ENCODE measurements at places on chromosomes 3 and 15.

DNA sequence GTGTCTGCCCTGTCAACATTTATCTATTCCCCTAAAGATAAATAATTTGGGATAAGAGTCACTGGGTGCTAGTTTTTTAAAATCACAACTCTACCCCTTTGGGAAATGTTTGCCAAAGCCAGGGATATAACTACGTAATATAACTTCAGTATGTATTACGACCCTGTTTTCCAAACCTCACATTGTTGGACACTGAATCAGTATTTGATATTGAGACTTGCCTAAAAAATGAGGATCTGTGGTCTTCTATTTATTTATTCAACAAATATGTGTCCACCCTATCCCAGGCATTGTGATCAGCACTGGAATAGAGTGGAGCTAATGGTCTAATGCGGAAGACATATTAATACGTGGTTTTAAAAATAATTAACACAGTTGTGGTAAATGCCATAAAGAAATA is 4.5 kb upstream of the MGA start:
- DNase-seq: no peak

DNA sequence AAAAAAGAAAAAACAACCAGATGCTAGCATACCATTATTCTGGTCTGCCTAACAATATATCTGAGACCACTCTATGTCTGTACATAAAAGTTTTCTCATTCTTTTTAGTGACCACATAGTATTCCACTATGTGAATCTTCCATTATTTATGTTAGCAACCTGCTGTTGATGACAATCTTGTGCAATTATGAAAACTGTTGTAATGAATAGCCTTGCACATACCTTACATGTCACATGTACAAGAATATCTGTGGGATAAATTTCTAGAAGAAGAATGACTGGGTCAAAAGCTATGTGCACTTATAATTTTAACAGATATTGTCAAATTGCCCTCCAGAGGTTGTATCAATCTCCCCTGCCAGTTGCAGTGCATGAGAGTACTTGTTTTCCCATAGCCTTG is 62.5 kb downstream of the ARHGAP31 start:
- no peak for DNase-seq

DNA sequence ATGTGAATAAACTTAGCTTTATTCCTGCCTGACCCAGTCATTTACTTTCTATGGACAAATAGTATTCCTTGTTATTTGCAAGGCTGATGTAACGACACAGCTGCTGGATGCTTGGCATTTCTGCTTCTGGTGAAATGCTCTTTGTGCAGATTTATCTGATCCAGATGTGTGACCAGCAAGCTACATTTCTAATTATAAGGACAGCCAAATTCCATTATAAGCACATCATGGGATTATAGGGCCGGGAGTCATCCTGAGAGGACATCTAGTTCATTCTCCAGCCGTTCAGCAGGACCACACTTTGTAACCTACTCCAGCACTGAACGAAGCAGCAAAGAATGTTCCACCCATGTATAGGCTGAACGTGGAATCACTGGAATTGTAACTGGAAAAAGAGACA is 42.9 kb downstream of the FNDC3B start:
- DNase-seq: peak; percentile 85

DNA sequence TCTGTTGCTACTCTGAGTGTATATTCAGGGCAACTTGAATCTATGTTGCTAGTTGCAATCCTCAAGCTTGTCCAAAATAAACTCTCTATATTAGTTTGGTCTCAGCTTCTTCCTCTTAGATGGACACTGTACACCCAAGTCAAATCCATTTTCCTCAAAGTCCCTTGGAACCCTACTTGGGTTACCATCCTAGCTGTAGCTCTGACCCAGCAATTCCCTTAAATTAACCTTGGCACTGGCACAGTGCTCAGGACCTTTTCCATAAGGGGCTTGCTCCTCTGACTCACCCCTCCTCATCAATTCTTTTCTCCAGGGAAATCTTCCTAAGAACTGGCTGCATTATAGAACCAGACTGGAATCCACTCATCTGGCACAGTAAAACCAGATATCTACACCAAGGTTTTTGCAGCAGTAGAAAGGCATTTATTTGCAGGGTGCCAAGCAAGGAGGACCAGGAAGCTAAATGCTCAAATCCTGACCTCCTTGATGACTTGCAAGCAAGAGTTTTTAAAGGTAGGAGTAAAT is 44.9 kb upstream of the B3GALNT1 start:
- no peak for DNase-seq

- DNase-seq: no peak
These were observed 163.9 kb downstream of the RAB11A start for GRCh38 chr15:66033143-66033542.

- no peak for DNase-seq
These were observed 54.8 kb upstream of the VGLL4 start for GRCh38 chr3:11698326-11699082.

GRCh38 chr3:178353006-178353694 is 183.1 kb upstream of the KCNMB2 start:
- peak; percentile 55 for DNase-seq

DNA sequence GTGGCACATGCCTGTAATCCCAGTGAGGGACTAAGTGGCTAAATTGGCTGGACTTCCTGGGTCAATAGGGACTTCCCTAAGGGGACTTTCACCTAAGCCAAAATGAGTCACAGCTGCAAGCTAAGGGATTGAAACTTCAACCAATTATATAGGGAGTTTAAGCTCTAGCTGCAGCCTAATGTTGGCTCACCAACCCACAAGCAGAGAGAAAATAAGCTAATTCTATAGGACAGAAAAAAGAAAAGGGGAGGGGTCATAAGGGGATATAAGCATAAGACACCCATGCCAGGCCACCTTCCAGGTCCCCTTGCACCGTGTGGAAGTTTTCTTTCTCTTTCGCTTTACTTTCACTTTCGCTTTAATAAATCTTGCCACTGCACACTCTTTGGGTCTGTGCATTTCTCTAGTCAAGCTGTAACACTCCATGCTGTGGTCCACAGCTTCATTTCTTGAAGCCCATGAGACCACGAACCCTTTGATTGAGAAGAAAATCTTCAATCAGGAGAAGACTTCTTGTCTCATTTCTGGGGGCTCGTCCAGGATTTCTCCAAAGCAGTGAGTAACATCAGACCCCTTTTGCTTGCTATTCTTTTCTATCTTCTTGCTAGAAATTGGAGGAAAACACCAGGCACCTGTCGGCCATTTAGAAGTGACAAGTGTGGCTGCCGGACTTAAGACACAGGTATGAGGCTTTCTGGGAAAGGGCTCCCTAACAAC is 192.3 kb downstream of the IGSF11 start:
- DNase-seq: no peak

GRCh38 chr3:175869404-175869803 is 1010.3 kb downstream of the NAALADL2 start:
- no peak for DNase-seq

DNA sequence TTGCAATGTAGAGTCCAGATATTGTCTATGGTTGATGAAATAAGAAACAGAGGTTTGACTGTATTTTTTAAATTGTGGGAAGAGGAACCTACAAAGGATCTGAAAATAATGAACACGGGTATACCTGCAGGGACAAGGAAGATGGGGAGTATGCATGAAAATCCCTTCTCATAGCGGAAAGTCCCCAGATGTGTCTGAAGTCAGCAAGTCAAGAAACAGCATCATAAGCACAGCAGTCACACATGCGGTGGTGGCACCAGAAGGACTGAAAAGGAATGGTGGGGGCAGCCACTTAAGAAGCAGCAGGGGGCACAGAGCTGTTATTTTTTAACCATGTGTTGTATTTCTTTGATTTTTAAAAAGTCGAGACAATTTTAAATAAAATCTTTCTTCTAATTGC is 4.7 kb downstream of the MRPS11 start:
- DNase-seq: no peak

- no peak for DNase-seq
These were observed 66.4 kb downstream of the BCHE start for GRCh38 chr3:165770781-165771180.

DNA sequence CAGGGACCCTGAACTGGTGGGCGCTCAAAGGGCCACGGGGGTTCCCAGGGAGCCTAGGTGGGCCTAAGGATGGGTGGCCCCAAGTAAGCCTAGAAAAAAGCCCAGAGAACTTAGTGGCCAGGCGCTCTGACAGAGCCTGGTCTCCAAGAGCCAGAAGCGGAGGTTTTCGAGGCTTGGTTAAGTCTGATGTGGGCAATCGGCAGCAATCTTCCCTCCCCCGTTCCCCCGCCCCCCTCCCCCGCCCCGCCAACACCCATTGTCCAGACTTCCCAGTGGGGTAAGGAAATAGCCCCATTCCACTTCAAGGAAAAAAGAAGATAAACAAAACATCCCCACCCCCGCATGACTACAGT is 6.7 kb downstream of the EOMES start:
- DNase-seq: no peak

All from SK-N-MC (cell line).